ENCODE measurements at places on chromosomes 13 and 19. TPM values are rescaled to one million over a fixed set of nuclear protein-coding genes. Genes with fewer than 3 reads are reported as not detected.

GRCh38 chr19:3807131-3807480, 20.9 kb upstream of the MATK start:
- DNase-seq: no peak

DNA sequence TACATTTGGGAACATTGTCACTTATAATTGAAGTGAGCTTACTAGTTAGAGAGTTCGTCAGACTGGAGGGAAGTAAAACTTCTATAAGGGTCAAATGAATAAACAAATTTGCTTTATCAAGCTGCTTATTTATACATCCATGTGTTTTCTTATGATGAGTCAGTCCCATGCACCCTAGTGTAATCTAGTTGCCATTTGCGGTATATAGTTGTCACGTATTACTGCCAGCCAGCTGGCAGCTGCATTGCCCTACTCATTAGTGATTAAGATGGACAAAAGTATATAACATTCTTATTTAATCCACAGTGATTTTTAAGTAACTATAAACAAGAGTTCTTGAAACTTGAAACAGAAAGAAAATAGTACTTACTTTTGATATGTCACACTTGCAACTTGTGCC, 182.4 kb downstream of the GPC6 start:
- DNase-seq: no peak

- DNase-seq: no peak
Measured at GRCh38 chr19:51094696-51095279, 12.1 kb upstream of the KLK14 start.

Gene FOXA3
- 0.14 TPM for total RNA-seq

DNA sequence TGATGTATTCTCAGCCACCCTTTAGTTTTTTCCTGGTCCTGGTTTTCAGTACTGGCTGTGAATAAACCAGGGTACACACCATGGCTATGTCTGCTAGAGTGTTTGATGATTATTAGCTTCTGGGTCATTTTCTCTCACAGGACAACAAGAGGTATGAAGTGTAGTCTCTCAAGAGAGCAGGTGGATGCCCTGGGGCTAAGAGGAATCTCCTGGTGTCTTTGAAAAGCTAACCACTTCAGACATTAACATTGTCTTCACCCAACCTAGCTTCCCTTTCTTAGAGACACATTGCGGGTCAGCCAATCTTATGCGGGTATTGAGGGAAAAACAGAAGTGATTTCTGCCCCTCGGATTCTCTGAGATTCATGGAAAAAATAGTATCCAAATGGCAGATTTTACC, 1.6 kb downstream of the ZNF730 start:
- no peak for DNase-seq

DNA sequence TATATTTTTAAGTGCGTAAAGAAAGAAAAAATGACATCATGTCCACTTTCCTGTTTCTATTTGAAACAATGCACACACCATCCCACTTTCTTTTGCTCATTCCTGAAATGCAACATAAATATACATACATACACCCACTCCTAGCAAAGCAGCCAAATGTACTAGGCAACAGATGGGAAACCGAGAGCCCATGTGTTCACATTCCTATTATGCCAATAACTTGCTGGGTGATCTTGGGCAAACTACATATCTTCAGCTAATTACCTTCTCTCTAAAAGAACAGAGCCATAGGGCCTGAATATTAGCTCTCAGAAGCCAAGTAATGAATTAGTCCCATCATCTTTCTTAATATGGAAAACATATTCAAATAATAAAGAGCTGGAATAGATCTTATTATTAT, 610.6 kb upstream of the ATXN8OS start:
- DNase-seq: no peak

DNA sequence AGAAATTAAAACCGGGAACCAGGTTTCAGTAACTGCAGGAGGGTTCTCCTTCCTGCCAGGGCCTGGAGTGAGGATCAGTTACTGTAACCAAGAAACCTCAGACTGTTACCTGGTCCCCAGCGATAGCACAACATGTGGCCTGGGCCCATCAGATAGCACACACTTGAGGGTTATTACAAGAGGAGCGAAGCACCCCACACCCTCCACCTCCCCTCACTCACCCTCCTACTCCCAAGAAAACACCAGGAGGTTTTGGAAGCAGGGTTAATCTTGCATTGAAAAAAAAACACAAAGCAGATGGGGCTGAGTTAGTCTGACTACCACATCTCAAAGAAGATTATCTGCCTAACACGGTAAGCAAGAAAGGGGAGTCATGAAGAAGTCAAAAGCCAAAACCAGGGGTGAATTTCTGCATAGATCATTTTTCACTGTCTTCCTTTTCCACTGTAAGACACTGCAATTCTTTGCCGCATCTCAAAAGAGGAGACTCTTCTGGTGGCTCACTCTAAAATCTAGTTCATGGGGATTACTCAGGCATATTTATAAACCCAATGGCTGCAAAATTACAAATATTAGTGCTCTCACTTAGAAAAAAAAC, 75.9 kb upstream of the DOCK9 start:
- no peak for DNase-seq
